ENCODE measurements at places on chromosomes 1 and 21.

DNA sequence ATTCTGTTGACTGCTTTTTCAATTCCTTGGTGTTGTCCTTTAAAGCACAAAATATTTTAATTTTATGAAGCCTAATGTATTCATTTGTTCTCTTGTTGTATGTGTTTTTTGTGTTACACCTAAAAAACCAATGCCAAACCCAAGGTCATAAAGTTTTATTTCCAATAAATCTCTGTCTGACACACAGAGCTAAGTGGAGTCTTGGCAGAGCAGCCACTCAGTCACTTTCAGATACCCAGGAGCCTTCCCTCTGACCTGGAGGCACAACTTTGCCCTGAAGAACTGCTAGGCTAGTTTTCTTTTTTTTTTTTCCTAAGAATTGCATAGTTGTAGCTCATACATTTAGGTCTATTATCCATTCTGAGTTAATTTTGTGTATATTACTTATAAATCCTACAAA lies 71.2 kb upstream of the BCL9 start:
- DNase-seq: no peak

DNA sequence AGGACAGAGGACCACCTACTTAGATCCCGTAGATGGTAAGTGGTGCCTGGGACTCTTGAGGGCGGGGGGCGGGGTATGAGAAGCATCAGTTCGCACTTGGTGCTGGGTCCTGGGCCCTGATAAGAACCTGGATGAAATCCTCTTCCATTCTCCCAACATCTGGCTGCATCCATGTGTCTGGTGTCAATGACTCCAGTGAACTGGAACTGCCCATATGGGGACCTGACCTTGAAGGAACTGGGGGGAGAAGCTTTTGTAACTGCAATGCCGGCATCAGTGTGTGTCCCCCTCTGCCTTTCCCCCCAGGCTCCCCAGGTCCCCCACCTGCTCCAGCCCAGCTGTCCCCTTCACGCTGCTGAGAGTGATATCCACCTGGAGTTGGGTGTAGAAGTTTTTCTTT lies 49.7 kb upstream of the EPB41 start:
- no peak for DNase-seq

GRCh38 chr1:155068599-155068998 lies 5.1 kb downstream of the EFNA4 start:
- no peak for DNase-seq

GRCh38 chr1:160748181-160748877 lies 9.3 kb downstream of the SLAMF7 start:
- DNase-seq: no peak

DNA sequence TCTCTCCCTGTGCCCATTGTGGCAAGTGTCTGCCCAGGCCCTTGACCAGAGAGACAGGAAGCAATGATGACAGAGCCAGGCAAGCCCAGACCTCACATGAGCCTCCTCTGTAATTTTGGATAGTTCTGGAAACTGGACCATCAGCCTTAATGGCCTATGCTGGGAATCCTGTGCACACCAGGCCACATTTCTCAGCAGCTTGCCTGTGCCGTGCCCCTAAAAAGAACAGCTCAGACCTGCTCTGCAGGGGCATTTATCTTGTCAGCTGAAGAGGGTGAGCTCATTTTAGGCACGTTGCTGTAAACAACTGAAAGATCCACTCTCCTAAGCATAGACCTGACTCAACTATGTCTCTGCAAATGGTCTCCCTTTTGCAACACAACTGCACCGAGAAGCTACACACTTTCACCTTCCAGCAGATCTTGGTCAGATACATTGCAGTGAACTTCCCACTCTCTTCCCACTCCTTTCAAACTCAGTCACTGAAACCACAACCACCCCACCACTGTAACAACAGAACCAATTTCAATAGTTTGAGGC lies 53.5 kb upstream of the BACH1 start:
- DNase-seq: peak; percentile 77

GRCh38 chr1:164337885-164338284 lies 221.1 kb upstream of the PBX1 start:
- DNase-seq: no peak

- no peak for DNase-seq
Measured at GRCh38 chr1:111756124-111756513, 418 bp downstream of the DDX20 start.

- DNase-seq: no peak
Measured at GRCh38 chr1:64358692-64359091, 111.2 kb upstream of the CACHD1 start.

- no peak for DNase-seq
Measured at GRCh38 chr1:14786109-14786675, 187.7 kb downstream of the KAZN start.

- DNase-seq: no peak
Measured at GRCh38 chr1:233815865-233816264, 88.6 kb upstream of the SLC35F3 start.

Data from activated CD4-positive, alpha-beta T cell treated with anti-CD3 and anti-CD28 coated beads, Interleukin-2, amount 50 U/mL, for 16 hours (primary cell).